ENCODE measurements at places on chromosomes 7 and 10.

DNA sequence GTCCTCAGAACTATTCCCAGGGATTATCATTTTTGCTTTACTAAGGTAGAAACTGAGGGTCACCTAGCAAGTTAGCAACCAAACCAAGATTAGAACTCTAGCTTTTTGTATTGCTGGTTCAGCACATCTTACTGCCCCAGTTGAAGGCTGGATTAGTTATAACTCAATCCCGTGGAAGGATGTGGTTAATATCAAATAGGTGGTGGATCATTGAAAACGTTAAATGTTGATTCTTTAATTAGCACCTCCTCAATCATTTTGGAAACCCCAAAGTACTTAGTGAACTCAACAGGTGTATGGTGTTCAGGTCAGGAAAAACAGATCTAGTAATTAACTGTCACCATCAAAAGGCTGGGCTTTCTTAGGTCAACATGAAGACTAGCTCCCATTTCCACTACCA is 152.4 kb downstream of the ARID5B start:
- DNase-seq: no peak

DNA sequence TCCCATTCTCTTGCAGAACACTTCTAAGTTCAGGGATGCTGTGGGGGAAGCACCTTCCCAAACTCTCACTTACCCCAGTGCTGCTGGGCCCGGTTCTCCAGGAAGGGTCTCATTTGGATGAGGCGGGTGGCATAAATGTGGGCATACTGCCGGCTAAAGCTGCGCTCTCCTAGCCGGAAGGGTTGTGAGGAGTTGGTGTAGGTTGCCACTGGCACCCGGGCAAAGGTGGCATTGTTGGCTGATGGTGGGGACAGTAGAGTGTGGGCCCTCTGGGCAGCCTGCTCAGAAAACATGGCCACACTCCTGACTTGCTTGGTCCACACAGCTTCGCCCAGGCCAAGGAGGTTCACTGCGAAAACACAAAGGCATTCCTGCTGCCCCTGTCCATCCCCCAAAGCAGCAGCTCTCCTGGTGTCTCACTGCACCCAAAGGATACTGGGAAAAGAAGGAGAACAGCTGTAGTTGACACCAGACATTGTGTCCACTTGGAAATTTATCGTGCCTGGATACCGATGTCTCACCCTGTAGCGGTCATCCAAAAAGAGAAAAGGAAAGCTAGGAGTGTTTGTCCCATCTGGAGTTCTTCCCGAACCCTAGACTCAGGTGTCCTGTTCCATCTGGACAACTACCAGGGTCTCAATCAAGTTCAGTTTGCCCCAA is 1.5 kb downstream of the POLD2 start:
- DNase-seq: no peak

- DNase-seq: no peak
These were observed 131.1 kb downstream of the CYP26A1 start for GRCh38 chr10:93204494-93205485.

- DNase-seq: no peak
These were observed 1120.6 kb downstream of the SORCS1 start for GRCh38 chr10:106043863-106044262.

- peak; percentile 19 for DNase-seq
These were observed 519 bp downstream of the ITGB8 start for GRCh38 chr7:20330928-20331909.

GRCh38 chr7:137040745-137041144 is 172.3 kb downstream of the CHRM2 start:
- DNase-seq: no peak
